SW 1271 (cell line): ENCODE measurements at places on chromosomes 3 and 15.

DNA sequence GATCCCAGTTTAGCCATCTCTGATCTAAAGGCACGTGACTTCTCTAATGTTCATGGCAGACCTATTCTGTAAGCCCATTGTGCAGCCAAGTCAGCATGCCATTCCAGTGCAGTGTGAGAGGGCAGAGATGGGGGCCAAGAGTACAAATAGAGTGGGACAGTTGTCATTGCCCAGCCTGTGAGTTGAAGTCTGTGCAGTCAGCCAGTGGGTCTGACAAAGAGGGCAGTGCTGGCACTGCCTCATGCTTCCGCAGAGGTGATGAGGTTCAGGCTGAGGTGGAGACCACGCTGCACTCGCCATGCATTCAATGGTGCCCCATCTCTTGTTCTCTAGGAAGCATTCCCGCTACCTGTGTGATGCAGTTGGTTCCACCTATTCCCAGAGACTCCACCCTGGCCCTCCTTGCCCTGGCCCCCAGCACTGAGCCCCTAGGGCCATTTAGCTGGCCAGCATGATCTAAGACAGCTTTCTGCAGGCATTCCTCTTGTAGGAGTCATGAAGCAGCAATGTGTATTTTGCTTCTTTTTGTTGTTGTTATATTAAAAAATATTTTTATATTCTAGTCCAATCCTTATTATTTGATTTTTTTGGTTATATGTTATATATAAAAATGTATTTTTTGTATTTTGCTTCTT, 3.7 kb downstream of the MRAS start:
- no peak for DNase-seq

GRCh38 chr15:39365161-39365560, 215.7 kb upstream of the THBS1 start:
- no peak for DNase-seq

- DNase-seq = no peak
Observed at GRCh38 chr3:46715507-46716175, 2.0 kb downstream of the PRSS50 start.

GRCh38 chr3:144332868-144333267, 361.2 kb downstream of the DIPK2A start:
- no peak for DNase-seq

- no peak for DNase-seq
Observed at GRCh38 chr15:47917881-47918280, 200.6 kb downstream of the SEMA6D start.

GRCh38 chr3:138042043-138042442, 32.1 kb downstream of the CLDN18 start:
- no peak for DNase-seq

GRCh38 chr15:76382987-76383728, 46.6 kb downstream of the ISL2 start:
- DNase-seq = no peak

GRCh38 chr15:87874896-87875711, 381.4 kb downstream of the NTRK3 start:
- DNase-seq = no peak

DNA sequence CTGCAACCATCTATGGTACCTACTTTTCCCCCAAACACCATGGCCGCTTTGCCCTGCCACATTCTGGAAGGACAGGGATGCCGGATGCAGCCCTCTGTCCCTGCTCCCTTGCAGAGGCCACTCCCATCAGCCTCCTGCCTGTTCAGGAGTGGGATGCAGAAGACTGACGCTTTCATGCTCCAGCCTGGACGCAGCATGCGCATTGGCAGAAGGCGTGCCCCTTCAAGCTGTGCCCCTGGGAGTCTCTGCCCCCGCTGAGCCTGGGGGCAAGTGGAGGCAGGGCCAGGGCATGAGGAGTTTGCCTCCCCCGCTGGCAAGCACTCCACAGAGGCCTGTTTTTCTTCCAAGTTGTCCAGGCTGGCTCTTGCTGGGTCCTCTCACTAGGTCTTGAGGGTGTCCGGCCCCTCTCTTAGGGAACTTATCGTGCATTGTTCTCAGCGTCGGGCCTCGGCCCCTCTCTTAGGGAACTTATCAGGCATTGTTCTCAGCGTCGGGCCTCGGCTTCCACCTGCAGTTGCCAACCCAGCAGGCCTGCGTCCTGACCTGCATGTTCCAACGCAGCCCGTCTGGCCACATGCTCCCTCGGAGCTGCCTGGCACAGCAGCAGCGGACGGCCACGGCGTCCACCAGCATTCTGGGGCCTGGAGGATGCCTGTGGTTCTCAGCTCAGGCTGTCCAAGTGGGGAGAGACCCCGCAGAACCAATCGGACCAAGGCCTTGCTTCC, 14.6 kb upstream of the SNRPA1 start:
- no peak for DNase-seq

DNA sequence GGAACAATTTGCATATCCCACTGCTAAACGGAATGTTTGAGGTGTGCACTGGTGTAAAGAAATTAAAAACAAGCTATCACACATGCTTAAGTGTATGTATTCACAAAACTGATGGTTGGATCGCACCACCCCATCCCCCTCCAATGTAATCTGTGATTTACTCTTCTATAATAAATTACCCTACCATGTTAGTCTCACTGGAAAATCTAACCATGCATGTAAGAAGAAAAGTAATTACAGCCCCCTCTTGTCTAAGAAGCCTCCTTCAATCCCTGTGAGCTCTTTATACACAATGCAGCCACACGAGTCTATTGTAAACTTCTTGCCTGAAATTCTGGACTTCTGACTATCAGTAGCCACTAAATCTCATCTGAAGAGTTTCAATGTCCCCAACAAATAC, 173.6 kb downstream of the ZBTB20 start:
- no peak for DNase-seq

- no peak for DNase-seq
Observed at GRCh38 chr3:108554913-108555571, 34.2 kb downstream of the CIP2A start.

DNA sequence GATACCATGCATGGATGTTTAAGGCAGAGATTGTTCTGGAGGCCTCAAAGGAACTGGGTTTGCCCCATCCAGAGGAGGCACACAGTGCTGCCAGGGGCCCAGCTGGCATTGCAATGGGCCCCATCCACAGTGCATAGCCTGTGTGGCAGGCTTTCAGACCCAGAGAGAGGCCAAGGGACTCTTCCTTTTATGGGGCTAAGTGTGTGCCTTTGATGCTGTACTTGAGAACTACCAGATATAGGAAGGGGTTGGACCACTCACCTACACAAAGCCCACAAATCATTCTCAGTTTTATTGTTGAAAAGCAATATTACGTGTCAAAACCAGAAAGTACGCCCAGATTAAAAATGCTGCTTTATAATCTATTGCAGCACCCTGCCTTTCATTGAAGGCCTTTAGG, 134.9 kb downstream of the EPHB1 start:
- no peak for DNase-seq

- DNase-seq = no peak
Observed at GRCh38 chr3:76099956-76100355, 314.6 kb upstream of the ZNF717 start.

- no peak for DNase-seq
Observed at GRCh38 chr3:23602971-23603370, 202.8 kb upstream of the UBE2E1 start.

GRCh38 chr3:157087373-157087772, 72.6 kb downstream of the CCNL1 start:
- DNase-seq = no peak
